ENCODE measurements at places on chromosomes 6 and 20. TPM values are rescaled to one million over a fixed set of nuclear protein-coding genes. Genes with fewer than 3 reads are reported as not detected.

DNA sequence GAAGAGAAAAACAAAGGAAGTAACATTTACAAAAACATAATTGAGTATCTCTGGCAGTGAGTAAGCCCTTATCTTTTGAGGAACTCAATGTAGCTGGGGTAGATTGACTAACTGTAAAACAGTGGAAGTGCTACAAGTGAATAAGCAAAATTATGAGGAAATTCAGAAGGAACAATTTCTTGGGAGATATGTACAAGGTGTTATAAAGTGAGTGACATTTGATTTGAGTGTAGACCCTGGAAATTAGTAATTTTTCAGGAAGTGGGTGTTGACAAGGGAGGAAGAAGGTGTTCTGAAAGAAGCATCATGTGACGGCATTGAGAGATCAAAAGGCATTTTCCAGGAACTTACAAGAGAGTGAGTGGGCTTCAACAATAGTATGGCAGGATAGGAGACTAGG is 22.2 kb downstream of the XRN2 start:
- H3K27ac ChIP-seq, result peak overlapping the region; percentile 17
- H3K4me1 ChIP-seq, result peaks cover 49% of the 10 kb centered on the region
- DNase-seq, result no peak
- H3K27me3 ChIP-seq, result no peaks in the 10 kb centered on the region
- H3K36me3 ChIP-seq, result peaks cover 11% of the 10 kb centered on the region

GRCh38 chr6:70398783-70399728 is 14.3 kb upstream of the FAM135A start:
- H3K4me3 ChIP-seq, result no peak overlapping the region
- H3K27ac ChIP-seq, result no peak overlapping the region
- no peaks in the 10 kb centered on the region for H3K36me3 ChIP-seq
- H3K4me1 ChIP-seq, result peaks cover 15% of the 10 kb centered on the region
- DNase-seq, result no peak

DNA sequence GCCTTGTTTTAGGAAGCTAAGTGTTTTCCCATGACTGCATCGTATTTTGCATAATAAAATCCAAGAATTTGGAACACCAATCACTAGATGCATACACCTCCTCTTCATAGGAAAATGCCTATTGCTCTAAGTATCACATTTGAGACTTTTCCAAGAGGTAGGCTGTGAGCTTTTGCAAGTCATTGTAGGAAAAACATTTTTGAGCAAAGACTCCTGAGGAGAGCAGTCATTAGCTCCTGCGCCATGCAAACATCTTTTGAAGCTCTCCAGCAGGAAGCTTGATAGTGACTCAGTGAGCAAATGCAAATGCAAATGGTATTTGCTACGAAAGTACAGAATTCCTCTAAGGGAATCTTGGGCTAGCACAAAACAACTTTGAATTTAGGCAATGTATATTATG is 750.4 kb downstream of the QKI start:
- H3K27me3 ChIP-seq, result 0 out of 2 replicates have a peak, but pooled peaks cover 3% of the 10 kb centered on the region
- H3K27ac ChIP-seq, result peak overlapping the region; percentile 29
- H3K4me1 ChIP-seq, result peaks cover 29% of the 10 kb centered on the region
- no peak for DNase-seq
- H3K4me3 ChIP-seq, result no peak overlapping the region

- peak; percentile 57 for DNase-seq
- peaks cover 27% of the 10 kb centered on the region for H3K4me1 ChIP-seq
- H3K27me3 ChIP-seq, result peaks cover 13% of the 10 kb centered on the region
- peak overlapping the region; percentile 79 for H3K4me3 ChIP-seq
- no peak overlapping the region for H3K27ac ChIP-seq
These were observed 55.2 kb upstream of the RREB1 start for GRCh38 chr6:7052443-7053011.

GRCh38 chr6:166532302-166532701 is 54.2 kb downstream of the RAMACL start:
- H3K36me3 ChIP-seq, result peaks cover 27% of the 10 kb centered on the region
- H3K27me3 ChIP-seq, result no peaks in the 10 kb centered on the region
- H3K4me3 ChIP-seq, result no peak overlapping the region
- H3K27ac ChIP-seq, result no peak overlapping the region
- DNase-seq, result no peak

GRCh38 chr6:87473419-87473903 is 687 bp downstream of the SLC35A1 start:
- no peaks in the 10 kb centered on the region for H3K36me3 ChIP-seq
- peaks cover 7% of the 10 kb centered on the region for H3K4me1 ChIP-seq
- H3K27me3 ChIP-seq, result no peaks in the 10 kb centered on the region
- DNase-seq, result no peak
- no peak overlapping the region for H3K27ac ChIP-seq

DNA sequence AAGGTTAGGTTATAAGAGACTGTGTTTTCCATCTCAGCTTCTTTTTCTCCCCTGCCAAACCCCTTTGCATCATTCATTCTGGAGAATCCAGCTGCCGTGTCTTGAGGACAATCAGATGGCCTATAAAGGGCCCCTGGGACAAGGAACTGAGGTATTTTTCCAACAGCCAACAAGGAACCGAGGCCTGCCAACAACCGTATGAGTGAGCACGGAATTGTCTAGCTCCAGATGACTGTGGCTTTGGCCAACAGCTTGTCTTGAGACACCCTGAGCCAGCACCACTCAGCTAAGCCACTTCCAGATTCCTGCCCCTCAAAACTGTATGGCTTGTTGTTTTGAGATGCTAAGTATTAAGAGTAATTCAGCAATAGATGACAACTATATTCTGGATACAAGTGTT is 433.7 kb upstream of the HSF2 start:
- no peak for DNase-seq
- H3K27ac ChIP-seq, result no peak overlapping the region
- no peaks in the 10 kb centered on the region for H3K27me3 ChIP-seq

- H3K4me3 ChIP-seq, result peak overlapping the region; percentile 47
- H3K27me3 ChIP-seq, result peaks cover 8% of the 10 kb centered on the region
- peak; percentile 27 for DNase-seq
- H3K36me3 ChIP-seq, result no peaks in the 10 kb centered on the region
- peaks cover 27% of the 10 kb centered on the region for H3K4me1 ChIP-seq
- no peak overlapping the region for H3K27ac ChIP-seq
These were observed 16.1 kb upstream of the HFE start for GRCh38 chr6:26071135-26071534.

Gene CCN6
- total RNA-seq, result not detected

Gene OLIG3
- 5.4 TPM for total RNA-seq

All from WTC11 (cell line).